KG1 (cell line): ENCODE measurements at places on chromosomes 2 and 18.

DNA sequence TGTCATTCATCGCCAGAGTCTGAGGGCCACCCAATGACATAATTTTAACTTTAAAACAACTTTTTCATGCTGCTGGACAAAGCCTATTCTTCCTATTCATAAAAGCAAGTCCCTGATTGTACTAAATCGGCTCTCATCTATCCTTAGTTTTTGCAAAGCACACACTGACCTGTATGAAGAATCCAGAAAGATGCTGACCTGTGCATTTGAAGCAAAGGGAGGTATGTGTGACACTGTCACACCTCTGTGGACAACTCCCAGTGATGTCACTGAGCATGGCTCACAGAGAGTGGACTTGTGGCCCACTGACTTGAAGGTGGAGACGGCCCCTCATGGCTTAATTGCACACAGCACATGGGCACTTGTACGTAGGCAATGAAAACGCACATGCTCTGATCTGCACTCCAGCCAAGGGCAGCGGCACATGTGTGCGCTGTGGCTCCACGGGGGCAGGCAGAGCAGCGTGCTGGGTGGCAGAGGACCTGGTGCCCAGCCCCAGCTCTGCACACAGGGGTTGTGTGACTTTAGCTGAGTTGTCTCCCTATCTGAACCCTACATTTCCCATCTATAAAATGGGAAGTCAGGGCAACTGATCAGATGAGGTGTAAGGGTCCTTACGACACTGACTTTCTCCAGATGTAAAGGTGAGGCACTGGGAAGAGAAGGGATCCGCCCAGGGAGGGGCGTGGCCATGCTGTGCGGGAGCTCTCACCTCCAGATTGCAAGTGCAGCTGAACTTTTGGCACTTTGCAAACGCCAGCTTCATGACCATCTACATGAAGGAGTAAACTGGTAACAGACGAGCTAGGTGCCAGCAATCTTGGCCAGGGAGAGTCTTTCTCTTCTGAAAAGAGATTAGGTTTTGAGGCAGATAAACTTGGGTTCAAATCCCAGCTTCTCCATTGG, 14.3 kb upstream of the ODC1 start:
- no peak for DNase-seq

- no peak for DNase-seq
Observed at GRCh38 chr2:202400941-202401340, 24.8 kb downstream of the BMPR2 start.

- no peak for DNase-seq
Observed at GRCh38 chr2:45974056-45974455, 322.6 kb downstream of the PRKCE start.

GRCh38 chr2:175001566-175001965, 3.6 kb downstream of the CHN1 start:
- DNase-seq: no peak

DNA sequence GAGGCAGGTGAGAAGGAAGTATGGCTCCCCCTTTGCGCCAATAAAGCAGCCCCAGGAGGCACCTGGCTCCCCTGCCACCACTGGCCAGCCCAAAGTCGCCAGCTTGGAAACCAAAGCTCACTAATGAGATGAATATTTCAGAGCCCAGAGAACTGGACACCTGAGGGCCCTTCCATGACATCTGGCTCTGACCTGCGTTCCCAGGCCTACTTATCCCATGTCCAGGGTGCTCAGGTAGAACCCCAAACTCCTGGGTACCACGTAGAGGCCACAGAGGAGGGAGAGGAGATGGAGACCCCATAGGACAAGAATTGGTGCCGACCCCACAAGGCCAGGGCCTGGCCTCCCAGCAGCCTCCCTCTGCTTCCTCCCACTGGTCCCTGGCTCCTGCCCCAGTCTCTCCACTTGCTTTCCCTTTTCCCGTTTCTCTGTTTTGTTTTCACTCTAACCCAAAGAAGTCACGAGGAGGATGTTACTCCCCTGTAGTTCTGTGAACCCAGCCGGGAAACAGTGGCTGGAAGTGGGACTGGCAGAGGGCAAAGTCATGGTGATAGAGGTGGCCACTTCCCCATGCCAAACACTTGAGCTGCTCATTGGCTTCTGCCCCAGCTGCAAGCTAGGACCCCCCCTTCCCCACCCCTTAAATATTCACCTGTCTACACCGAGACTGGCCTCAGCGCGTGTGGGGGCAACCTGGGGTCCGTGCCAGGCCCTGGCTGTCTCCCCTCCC, 820 bp downstream of the TMBIM1 start:
- no peak for DNase-seq

DNA sequence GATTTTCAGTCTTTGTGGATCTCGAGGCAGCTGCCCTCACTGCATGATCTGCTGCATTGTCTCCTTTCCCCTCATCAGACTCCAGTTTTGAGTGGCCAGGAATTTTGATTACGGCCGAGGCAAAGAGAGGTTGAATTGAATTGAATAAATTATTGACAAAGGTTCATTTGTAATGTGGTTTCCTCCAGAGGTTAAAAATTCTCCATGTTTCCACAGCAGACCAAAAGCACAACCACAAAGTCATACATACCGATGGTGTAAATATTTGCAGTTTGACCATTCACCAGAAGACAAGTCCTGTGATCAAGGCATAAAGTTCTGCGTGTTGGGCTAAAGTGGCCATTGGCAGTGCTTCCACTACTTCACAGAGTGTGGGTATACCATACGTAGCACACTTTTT, 343.8 kb upstream of the MYT1L start:
- no peak for DNase-seq
